ENCODE measurements at places on chromosomes 11 and 22.

- no peak for DNase-seq
Measured at GRCh38 chr11:60195923-60196368, 13.1 kb upstream of the MS4A6A start.

DNA sequence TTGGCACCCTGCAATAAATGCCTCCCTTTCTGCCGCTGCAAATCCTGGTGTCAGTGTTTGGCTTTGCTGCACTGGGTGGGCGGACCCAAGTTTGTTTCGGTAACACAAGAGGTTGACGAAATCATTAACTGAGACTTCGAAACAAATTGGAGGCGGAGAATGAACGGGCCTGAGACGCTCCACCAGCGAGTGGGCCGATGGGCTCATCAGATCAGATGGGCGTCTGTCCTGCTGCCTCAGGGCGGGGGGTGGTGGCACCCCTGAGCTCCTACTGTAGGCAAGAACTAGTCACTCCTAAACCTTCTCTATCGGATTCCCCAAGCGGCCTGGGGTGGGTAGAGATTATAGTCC is 918 bp upstream of the CAPN5 start:
- DNase-seq, result peak; percentile 38

- peak; percentile 55 for DNase-seq
Measured at GRCh38 chr11:12185914-12186313, 75.5 kb downstream of the MICAL2 start.

GRCh38 chr11:69615545-69616278 is 25.2 kb upstream of the CCND1 start:
- no peak for DNase-seq

- no peak for DNase-seq
Measured at GRCh38 chr11:117313828-117314768, 2.0 kb downstream of the BACE1 start.

DNA sequence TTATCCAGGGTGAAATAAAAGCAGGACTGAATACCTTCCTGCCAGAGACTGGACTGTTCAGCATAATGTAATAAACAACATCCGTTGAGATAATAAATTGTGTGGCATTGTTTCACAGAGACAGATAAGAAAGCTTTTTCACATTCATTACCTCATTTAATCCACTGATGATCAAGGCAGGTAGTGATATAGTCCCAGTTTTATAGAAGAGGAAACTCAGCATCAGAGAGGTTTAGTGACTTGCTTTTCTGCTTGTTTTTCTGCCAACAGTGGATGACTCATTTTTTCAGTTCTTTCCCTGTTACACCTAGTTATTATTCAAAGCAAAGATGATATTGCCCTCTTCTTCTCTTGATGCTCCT is 4.0 kb downstream of the MYO18B start:
- DNase-seq, result peak; percentile 26

DNA sequence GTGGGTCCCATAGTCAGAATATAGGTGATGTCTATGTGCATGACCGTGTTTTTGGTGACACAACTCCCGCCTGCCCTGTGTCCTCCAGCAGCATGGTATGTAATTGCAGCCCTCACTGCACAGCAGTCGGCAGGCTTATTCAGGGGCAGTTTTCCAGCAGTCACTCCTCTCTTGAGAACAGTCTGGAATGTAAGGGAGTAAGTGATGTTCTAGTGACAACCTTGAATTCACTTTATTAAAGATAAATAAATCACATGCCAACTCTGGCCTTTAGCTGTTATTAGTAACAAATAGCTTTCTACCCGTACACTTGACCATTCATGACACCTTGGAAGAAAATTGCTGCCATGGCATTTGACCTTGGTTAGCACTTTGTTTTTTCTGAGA is 27.9 kb downstream of the ZNRF3 start:
- DNase-seq, result no peak

GRCh38 chr11:73538381-73538872 is 59.5 kb downstream of the FAM168A start:
- no peak for DNase-seq

GRCh38 chr11:114158421-114158820 is 98.9 kb downstream of the ZBTB16 start:
- DNase-seq, result no peak

- no peak for DNase-seq
Measured at GRCh38 chr11:22199243-22199642, 6.4 kb downstream of the ANO5 start.

- DNase-seq, result no peak
Measured at GRCh38 chr11:109490953-109491635, 69.1 kb downstream of the C11orf87 start.

DNA sequence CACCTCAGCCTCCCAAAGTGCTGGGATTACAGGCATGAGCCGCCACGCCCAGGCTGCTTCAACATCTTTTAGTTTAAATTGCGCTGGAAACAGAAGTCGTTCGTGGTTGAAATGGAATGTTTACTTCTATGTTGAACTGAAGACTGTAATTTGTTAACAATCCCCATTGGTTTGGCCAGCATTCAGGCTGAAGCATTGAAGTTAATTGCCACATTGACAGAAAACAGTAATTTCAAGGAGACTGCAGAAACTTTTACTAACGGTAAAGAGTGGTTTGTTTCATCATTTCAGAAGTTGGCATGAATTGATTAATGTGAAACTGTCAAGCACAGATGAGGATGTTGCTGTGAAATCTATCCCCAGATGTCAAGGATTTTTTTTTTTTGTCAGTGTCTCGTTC is 14.2 kb downstream of the AP5B1 start:
- peak; percentile 43 for DNase-seq

- no peak for DNase-seq
Measured at GRCh38 chr11:128827191-128827893, 39.8 kb downstream of the KCNJ1 start.

GRCh38 chr11:15144347-15144746 is 29.6 kb downstream of the INSC start:
- DNase-seq, result no peak

DNA sequence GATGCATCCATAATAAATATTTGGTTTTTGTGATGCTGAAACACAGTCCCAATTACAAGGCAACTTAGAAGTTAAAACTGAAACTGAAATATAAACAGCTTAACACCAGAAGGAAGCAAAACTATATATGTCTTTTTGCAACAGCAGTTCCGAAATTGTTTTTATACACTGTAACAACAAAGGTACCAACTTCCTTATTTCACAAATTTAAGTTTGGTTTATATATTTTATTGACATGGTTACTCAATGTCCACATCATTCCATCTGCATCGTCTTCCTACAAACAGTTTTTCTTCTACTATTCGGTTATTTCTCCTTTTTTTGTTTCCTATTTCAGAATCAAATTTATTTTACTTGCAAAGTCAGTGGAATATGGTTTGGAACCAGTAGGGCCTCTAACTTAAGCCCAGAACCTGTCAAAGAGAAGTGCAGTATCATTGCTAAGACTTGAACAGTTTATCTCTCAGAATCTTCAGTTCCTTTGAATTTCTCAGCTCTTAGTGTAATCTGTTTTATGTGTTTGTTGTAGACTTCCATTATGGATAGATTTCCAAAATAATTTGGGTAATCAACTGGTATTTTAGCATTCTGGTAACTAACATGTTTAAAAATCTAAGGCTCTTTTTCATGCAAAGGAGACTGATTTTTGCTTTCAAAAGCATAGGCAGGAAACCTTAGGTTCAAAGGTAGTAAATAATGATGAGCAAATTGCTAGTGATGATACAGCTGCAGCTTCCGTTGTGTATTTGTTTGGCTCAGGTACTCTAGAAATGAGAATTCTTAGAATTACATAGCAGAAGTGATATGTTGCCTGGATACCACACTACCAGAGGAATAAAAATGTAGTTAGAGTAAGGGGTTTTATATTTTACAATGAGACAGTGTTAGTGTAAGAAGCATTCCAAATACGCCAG is 8.2 kb upstream of the HSPA8 start:
- DNase-seq, result no peak

DNA sequence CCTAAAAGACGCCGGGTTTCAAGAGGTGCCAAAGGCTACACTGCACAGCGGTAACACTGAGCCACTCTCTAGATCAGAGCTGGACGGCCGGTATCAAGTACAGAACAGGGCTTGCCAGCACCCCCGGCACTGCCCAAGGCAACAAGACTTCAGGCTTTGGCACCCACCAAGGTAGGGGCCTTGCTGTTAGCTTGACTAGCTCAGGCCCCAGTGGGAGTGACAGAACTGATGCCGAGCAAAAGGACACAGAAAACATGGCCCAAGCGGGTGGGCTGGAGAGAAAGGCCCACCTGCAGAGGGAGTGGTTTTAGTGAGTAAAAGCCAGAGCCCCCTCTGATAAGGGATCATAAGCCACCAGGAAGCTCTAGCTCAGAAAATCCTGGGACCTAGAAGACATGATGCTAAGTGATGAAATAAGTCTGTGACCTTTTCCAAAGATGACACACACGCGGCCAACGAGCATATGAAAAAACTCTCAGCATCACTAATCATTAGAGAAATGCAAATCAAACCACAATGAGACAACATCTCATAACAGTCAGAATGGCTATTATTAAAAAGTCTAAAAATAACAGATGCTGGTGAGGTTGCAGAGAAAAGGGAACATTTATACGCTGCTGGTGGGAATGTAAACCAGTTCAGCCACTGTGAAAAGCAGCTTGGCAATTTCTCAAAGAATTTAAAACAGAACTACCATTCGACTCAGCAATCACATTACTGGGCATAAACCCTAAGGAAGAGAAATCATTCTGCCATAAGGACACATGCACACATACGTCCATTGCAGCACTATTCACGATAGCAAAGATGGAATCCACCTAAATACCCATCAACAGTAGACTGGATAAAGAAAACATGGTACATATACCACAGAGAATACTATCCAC is 12.9 kb downstream of the EHD1 start:
- peak; percentile 92 for DNase-seq

GRCh38 chr11:35373284-35373933 is 45.9 kb downstream of the SLC1A2 start:
- DNase-seq, result no peak

GRCh38 chr11:129372609-129373488 is 2.8 kb upstream of the BARX2 start:
- no peak for DNase-seq

GRCh38 chr11:12449961-12450715 is 72.8 kb downstream of the PARVA start:
- DNase-seq, result no peak

GRCh38 chr11:44927174-44927661 is 23.5 kb downstream of the TP53I11 start:
- peak; percentile 40 for DNase-seq

DNA sequence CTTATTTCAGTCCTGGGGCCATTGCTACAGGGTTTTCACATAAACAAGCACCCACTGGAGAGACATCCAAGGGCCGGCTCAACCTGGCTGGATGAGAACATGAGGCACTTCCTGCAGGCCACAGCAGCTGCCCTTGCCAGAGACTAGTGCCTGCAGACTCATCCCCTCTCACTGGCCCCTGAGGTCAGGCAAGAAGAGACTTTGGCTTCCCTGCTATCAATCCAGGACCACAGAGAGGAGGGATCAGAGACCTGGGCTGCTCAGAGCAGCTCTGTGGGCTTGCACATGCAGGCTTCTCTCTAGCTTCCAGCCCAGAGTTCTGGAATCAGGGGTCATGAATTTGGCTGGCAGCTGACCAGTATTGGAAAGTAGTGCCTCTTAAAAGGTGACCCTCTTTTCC is 79.5 kb downstream of the CABIN1 start:
- no peak for DNase-seq

DNA sequence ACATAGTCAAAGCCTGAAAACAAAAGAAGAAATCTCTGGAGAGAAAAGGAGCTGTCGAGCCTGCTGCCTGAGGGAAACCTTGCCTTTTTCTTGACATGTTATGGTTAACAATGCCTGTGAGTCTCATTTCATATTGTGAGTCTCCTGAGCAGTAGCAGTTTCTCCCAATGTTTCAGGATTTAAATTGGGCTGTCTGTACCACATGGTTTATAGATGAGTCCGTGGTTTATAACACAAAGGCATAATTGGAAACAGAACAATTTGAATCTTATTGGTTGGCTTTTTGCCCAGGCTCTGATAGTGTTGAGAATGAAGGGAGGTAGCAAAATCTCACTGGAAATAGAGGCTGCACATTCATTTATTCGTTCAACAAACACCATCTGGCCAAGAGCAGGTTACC is 540.9 kb downstream of the RAB38 start:
- DNase-seq, result no peak

DNA sequence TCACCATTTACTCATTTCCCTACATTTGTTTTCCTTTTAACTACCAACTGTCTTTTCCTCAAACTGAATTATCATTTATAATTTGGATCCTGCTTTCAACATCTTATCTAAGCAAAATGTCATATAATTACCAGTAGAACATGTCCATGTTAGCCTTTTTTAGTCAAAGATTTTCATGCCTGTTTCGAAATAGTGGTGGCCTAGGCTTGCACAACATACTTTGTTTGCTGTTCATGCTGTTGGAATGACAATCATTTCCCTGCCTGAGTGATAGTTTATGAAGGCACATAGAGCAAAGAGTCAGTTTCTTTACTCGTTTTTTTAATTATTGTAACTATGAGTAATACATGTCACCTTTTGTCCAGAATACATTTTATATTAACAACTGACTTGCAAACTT is 144.3 kb upstream of the ANO3 start:
- peak; percentile 67 for DNase-seq

DNA sequence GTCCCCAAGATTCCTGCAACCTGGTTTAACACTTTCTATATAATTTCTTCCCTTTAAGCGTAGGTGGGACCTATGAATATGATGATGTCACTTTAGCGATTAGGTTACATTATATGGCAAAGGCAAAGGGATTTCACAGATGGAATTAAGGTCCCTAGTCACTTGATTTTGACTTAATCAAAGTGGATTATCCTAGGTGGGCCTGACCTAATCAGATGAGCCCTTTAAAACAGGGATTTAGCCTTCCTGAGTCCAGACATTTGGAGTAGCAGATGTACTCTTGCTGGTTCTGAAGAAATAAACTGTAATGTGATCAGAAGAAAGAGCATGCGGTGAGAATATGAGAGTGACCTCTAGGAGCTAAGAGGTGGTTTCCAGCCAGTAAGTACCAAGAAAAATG is 67.8 kb upstream of the LIN7C start:
- DNase-seq, result no peak

- DNase-seq, result no peak
Measured at GRCh38 chr11:74019104-74019738, 10.3 kb upstream of the UCP3 start.

DNA sequence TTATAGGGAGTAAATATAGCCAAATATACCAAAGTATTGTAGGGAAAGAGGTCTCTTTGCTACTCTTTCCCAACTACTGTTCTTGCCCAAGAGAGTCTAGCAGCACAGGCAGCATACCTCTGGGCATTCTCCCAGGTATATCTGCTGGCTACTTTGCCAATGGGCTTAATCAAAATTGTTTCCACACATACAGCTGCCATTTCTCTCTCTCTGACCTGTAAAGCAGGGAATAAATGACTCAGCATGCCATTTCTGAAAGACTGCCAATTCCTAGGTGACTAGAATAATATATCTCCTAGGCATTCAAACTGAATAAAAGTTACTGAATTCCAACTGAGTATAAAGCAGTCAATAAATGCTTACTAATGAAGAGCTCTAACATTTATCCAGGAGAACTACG is 44.6 kb downstream of the RDX start:
- peak; percentile 25 for DNase-seq

Data from stromal cell of bone marrow (primary cell).